ENCODE measurements at places on chromosomes 2 and 18. TPM values are rescaled to one million over a fixed set of nuclear protein-coding genes. Genes with fewer than 3 reads are reported as not detected.

Gene RGPD4
- 0.02 TPM for polyA plus RNA-seq

Gene TMEM37
- polyA plus RNA-seq: 0.13 TPM

Gene PSMA8
- polyA plus RNA-seq: not detected

Gene CDH2
- 186 TPM for polyA plus RNA-seq

Gene PRKRA
- 44.3 TPM for polyA plus RNA-seq

Gene CHN1
- polyA plus RNA-seq: 46.9 TPM

Gene RAMP1
- 21.2 TPM for polyA plus RNA-seq

Gene CCDC85A
- polyA plus RNA-seq: 48.7 TPM

Gene LINC00305
- not detected for polyA plus RNA-seq

Gene IL36A
- polyA plus RNA-seq: not detected

Gene DPP10
- polyA plus RNA-seq: not detected

Gene SKA1
- 4.5 TPM for polyA plus RNA-seq

DNA sequence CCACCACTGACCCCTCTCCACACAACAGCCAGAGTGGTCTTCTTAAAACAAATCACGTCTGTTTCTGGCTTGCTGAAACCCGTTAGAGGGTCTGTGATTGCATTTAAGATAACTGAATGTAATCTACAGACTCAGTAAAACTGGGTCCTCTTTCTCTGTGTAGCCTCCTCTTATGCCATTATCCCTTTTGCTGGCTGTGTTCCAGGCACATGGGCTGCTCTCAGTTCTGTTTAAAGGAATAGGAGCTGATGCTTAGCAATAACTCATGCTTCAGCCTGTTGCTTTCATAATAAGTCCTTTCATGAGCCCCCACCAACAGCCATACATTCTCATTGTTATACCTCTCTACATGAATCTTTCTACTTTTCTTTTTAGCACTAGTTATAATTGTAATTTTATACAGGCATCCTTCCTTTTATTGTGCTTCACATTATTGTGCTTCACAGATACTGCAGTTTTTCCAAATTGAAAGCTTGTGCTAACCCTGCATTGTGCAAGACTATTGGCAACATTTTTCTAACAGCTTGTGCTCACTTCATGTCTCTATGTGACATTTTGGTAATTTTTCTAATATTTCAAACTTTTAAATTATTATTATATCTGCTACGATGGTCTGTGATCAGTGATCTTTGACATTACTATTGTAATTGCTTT lies 782.6 kb downstream of the MBD2 start:
- DNase-seq: peak; percentile 15

- DNase-seq: no peak
Observed at GRCh38 chr18:10142056-10142455, 228.2 kb downstream of the VAPA start.

DNA sequence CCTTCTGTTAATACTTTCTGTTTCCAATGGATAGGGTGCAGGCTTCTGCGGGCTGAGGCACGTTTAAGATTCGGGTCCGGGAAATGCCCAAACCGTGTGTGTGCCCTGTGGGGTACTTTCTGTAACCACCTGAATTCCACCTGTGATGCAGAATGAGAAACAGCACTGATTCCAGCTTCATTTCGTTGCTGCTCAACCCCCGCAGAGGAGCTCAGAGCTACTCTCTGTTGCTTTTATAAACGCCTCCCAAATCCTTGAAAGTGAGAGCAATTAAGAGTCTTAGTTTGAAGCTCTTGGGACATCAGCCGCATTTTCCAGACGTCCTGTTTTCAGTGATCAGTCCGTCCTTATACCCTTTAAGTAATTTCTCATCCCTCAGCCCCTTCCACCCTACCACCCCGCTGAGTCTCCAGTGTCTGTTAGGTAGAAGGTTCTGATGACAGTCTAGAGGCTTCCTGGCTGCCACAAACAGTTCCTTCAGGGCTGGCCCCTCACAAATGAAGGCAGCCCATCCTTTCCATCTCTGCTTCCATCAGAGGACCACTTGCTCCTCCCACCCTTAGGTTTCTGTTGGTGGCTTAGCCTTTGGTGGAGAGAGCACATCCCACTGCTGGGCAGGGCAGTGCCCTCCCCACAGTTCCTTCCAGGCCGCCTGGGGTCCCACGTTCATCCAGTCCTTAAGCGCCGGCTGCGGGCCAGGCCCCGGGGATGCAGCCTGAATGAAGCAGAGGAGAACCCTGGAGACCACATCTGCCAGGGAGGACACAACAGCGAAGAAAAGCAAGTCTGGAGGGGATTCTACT lies 230.1 kb downstream of the SEPTIN10 start:
- DNase-seq: no peak

GRCh38 chr2:189506514-189506976 lies 65.3 kb downstream of the WDR75 start:
- no peak for DNase-seq

DNA sequence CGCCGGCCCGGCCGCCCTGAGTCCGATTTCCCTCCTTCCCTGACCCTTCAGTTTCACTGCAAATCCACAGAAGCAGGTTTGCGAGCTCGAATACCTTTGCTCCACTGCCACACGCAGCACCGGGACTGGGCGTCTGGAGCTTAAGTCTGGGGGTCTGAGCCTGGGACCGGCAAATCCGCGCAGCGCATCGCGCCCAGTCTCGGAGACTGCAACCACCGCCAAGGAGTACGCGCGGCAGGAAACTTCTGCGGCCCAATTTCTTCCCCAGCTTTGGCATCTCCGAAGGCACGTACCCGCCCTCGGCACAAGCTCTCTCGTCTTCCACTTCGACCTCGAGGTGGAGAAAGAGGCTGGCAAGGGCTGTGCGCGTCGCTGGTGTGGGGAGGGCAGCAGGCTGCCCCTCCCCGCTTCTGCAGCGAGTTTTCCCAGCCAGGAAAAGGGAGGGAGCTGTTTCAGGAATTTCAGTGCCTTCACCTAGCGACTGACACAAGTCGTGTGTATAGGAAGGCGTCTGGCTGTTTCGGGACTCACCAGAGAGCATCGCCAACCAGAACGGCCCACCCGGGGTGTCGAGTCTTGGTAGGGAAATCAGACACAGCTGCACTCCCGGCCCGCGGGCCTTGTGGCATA lies 4.6 kb downstream of the SIX2 start:
- DNase-seq: no peak

- no peak for DNase-seq
Observed at GRCh38 chr2:168669151-168669550, 133.3 kb upstream of the NOSTRIN start.

- DNase-seq: no peak
Observed at GRCh38 chr2:29033172-29033571, 41.2 kb downstream of the PCARE start.

GRCh38 chr18:11124054-11124453 lies 25.3 kb downstream of the PIEZO2 start:
- DNase-seq: no peak

GRCh38 chr2:207086136-207086535 lies 79.6 kb downstream of the KLF7 start:
- DNase-seq: no peak

- DNase-seq: no peak
Observed at GRCh38 chr18:69755856-69756496, 191.7 kb downstream of the CD226 start.

DNA sequence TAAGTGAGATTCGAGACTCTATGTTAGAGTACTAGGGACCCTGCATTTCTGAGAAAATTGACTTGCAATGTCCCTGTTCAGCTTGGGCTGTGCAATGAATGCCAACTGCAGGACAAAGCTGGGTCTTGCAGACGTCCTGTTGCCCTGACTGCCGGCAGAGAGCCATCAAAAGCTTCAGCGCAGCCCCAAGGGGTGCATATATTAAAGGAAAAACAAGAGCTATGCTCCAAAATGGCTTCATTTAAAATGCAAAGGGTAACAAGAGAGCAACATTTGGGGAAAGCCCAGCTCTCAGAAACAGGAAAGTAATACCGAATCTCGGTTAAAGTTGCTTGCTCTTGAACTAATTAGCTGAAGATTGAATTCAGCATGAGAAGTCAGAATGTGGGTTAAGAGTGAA lies 110.9 kb upstream of the PNPT1 start:
- no peak for DNase-seq

GRCh38 chr2:108911401-108911800 lies 77.6 kb downstream of the EDAR start:
- peak; percentile 12 for DNase-seq

- DNase-seq: peak; percentile 28
Observed at GRCh38 chr2:25587361-25587760, 86.0 kb downstream of the DTNB start.

GRCh38 chr2:20622731-20623130 lies 28.2 kb downstream of the HS1BP3 start:
- peak; percentile 41 for DNase-seq

DNA sequence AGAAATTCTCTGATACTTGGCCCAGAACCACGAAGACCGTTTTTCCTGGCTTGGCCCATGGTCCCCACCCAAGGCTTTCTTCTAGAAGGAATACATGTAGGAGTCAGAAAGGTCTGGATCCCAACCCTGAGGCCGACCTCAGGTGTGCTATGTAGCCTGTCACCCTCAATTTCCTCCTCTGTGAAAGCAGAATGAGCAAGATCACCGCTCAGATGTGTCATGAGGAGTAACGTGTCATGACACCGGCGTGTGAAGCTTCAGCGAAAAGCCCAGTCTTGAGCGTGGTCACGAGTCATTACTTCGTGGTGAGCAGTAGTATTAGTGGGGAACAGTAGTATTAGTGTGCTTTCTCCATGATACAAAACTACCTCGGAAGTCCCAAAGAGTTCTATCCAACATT lies 103.4 kb downstream of the ALPK2 start:
- no peak for DNase-seq

GRCh38 chr2:234754126-234754525 lies 197.7 kb upstream of the SH3BP4 start:
- no peak for DNase-seq

DNA sequence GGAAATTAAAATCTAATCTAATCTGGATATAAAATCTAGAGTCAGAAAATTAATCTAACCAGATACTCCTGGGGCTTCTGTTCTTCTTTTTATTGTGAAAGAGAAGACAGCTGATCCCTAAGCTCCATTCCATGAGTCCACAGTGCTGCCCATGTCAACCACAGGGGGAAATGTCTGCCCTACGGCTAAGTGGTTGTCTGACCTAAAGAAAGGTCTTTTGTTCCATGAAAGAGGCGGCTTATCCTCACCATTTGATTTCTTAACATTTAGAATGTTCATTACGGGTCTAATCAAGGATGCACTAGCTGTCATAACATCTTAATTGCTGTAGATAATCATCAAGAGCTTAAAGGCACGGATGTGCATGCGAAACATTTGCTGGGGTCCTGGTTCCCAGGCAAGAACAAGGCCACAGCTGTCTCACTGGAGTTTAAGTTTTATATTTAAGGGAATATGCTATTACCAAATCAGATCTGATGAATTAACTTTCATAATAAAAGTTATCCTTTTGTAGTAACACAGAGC lies 162.6 kb downstream of the PAX3 start:
- no peak for DNase-seq

GRCh38 chr2:73070643-73071359 lies 711 bp downstream of the SFXN5 start:
- peak; percentile 81 for DNase-seq

GRCh38 chr2:164479460-164479859 lies 141.8 kb downstream of the GRB14 start:
- peak; percentile 22 for DNase-seq

GRCh38 chr2:168767258-168767657 lies 35.2 kb upstream of the NOSTRIN start:
- DNase-seq: no peak

DNA sequence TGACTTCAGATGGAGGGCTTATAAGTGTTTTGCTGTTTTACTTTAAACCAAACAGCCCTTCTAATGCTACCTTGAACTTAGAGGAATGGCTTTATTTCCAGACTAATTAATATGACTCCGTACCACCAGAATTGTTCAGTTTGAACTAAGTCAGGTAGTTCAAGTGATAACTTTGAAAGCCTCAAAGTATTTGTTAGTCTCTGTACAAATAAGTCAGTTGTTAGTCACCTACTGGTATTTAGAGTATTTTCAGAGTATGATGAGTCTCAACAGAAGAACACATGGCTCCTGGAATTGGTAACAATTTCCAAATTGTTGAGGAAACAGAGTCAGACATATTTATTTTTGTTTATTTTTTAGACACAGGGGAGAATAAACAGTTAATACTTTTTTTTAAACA lies 381.8 kb upstream of the NRXN1 start:
- no peak for DNase-seq

DNA sequence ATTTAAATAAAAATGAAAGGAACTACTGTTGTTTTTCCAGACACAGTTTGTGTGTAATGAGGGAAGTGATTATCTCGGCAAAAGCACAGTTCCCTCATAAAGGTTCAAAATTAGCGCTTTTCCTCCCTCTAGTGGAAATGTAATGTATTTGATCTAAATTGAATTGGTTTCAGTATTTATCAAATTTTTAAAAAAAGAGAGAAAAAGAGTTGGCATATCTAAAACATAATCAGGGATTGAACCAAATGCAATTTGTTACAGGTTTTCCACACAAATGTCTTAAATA lies 37.5 kb downstream of the CMPK2 start:
- DNase-seq: peak; percentile 54

DNA sequence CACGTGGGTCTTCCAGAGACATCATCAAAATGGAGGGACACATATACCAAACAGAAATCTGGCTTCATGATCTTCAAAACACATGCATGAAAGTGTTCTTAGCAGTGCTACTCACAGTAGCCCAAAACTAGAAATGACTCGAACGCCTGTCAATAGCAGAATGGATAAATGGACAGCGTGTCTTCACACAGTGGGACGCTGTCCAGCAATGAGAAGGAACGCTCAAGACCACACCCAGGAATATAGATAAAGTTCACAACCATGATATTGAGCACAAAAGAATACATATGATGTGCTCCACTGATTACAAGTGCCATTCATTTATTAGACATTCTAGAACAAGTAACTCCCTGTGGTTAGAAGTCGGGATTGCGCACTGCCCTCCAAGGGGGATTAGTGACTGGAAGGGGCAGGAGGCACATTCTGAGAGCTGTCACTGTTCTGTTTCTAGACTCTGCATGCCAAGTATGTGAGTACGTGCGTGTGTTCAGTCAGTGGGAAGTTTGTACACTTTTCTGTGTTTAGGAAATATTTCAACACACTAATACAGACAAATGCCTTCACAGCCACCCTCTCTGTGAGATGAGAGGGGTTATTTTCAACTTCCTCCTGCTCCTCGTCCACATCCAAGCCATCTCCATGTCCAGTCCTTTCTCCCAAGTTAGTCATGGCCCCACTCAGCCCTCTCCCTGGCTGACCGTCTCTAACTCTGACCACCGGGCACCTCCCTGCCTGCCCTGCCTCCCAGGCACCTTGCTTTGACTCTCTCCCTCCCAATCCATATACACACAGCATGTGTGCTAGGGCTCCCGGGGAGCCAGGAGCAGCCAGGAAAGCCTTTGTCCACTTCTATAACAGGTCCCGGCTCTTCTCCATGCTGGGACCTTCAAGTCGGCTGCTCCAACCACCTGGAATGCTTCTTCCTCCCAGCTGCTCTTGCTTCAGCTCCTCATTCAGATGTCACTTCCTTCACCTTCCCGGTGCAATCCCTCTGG lies 26.9 kb upstream of the TNS1 start:
- no peak for DNase-seq

GRCh38 chr2:117771969-117772630 lies 42.4 kb upstream of the DDX18 start:
- peak; percentile 46 for DNase-seq
